ENCODE measurements at places on chromosomes 1 and 21.

- H3K36me3 ChIP-seq = no peaks in the 10 kb centered on the region
- no peak for DNase-seq
- H3K4me3 ChIP-seq = no peak overlapping the region
- H3K27ac ChIP-seq = no peak overlapping the region
Measured at GRCh38 chr1:181356505-181357340, 126.6 kb upstream of the CACNA1E start.

- no peaks in the 10 kb centered on the region for H3K36me3 ChIP-seq
- H3K4me3 ChIP-seq = peak overlapping the region; percentile 79
- H3K27me3 ChIP-seq = no peaks in the 10 kb centered on the region
- peaks cover 26% of the 10 kb centered on the region for H3K4me1 ChIP-seq
Measured at GRCh38 chr1:32241001-32241763, 5.8 kb upstream of the FAM167B start.

DNA sequence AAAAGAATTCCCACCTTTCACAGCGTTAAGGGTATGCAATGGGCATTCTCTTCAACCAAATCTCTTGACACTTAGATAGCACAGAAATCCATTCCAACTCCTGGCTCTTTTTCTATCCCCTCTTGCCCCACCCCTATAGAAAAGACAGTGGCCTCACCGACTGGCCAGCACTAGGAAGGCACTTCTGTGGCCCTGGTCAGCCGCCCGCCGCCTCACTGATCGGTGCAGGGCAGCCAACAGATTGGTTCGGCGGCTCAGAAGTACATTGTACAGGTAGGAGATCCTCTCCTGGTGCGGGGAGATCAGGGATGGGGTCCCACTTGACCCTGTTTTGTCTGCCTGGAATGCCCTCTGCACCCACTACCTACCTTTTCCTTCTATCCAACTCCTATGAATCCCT lies 9.3 kb downstream of the DCST2 start:
- DNase-seq = no peak
- no peak overlapping the region for H3K27ac ChIP-seq
- H3K4me1 ChIP-seq = no peaks in the 10 kb centered on the region
- H3K4me3 ChIP-seq = no peak overlapping the region

GRCh38 chr1:156574039-156574633 lies 1.8 kb upstream of the IQGAP3 start:
- no peaks in the 10 kb centered on the region for H3K4me1 ChIP-seq
- H3K36me3 ChIP-seq = no peaks in the 10 kb centered on the region
- no peak overlapping the region for H3K27ac ChIP-seq
- no peaks in the 10 kb centered on the region for H3K27me3 ChIP-seq

DNA sequence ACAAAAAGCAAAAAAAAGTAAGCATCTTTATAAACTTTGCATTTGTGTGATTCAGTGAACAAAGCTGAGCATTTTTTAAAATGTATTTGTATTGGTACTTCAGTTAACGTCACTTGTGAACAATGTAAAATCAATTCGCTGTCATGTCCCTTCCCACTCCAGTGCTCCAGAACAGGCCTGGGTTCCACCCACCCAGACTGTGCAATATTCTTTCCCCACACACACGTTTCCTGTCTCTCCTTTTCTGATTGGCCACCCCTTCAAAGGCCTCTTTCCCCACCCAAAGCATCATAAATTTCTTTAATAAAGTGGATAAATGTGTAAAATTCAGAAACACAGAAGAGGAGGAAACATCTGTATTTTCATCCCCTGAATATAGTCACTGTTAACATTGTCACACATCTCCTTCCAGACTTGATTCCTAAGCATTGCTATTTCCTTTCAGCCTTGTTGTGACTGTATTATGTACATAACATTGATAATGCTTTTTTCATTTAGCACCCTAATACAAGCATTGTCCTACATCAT lies 12.0 kb downstream of the CLEC20A start:
- no peaks in the 10 kb centered on the region for H3K36me3 ChIP-seq
- no peaks in the 10 kb centered on the region for H3K27me3 ChIP-seq
- H3K4me1 ChIP-seq = peaks cover 15% of the 10 kb centered on the region
- no peak overlapping the region for H3K4me3 ChIP-seq
- no peak overlapping the region for H3K27ac ChIP-seq

DNA sequence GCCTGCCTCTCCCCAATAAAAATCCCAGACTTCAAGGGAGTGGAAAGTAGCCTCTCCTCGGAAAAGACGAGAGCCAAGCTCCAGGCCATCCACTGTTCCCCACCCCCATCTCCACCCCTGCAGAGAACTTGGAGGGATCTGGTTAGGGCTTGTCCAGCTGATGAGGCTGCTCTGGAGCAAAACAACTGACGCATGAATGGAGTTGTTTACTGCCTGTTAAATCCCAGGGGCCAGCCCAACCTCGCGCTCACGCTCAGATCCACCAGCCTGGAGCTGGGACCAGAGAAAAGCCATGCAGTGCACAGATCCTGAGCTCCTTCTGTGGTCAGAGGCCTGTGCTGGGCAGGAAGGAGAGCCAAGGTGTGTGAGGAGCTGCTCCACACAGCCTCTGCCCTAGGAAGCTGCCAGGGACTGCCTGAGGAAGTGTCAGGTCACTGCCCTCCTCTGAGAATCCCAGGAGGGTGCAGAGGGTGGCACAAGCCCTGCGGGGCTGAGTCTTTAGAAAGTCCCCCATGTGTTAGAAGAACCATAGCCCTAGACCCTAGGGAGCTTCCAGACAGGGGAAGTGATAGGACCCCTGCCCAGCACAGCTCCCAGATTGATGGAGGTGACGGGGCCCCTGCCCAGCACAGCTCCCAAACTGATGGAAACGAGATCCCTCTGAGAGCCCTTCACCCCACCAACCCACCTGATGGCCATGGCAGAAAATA lies 109.0 kb upstream of the IPO9 start:
- H3K36me3 ChIP-seq = no peaks in the 10 kb centered on the region
- no peaks in the 10 kb centered on the region for H3K27me3 ChIP-seq
- no peak for DNase-seq
- H3K4me1 ChIP-seq = peaks cover 52% of the 10 kb centered on the region
- H3K27ac ChIP-seq = peak overlapping the region; percentile 70

GRCh38 chr1:101111461-101111860 lies 85.9 kb upstream of the DPH5 start:
- H3K27ac ChIP-seq = peak overlapping the region; percentile 24
- no peaks in the 10 kb centered on the region for H3K27me3 ChIP-seq

- DNase-seq = no peak
- no peaks in the 10 kb centered on the region for H3K36me3 ChIP-seq
- H3K27ac ChIP-seq = no peak overlapping the region
Measured at GRCh38 chr21:14121719-14122118, 89.0 kb downstream of the LIPI start.

GRCh38 chr1:105914403-105914802 lies 1142.1 kb upstream of the PRMT6 start:
- H3K36me3 ChIP-seq = no peaks in the 10 kb centered on the region
- H3K4me1 ChIP-seq = no peaks in the 10 kb centered on the region
- no peak overlapping the region for H3K4me3 ChIP-seq
- no peaks in the 10 kb centered on the region for H3K27me3 ChIP-seq
- DNase-seq = no peak

- DNase-seq = no peak
- H3K27me3 ChIP-seq = no peaks in the 10 kb centered on the region
- H3K27ac ChIP-seq = no peak overlapping the region
- H3K4me1 ChIP-seq = peaks cover 7% of the 10 kb centered on the region
- no peaks in the 10 kb centered on the region for H3K36me3 ChIP-seq
Measured at GRCh38 chr1:43484367-43484766, 30.6 kb upstream of the HYI start.

- no peaks in the 10 kb centered on the region for H3K36me3 ChIP-seq
- no peaks in the 10 kb centered on the region for H3K27me3 ChIP-seq
- no peak for DNase-seq
- peaks cover 7% of the 10 kb centered on the region for H3K4me1 ChIP-seq
Measured at GRCh38 chr1:236515443-236515958, 8.3 kb upstream of the LGALS8 start.

DNA sequence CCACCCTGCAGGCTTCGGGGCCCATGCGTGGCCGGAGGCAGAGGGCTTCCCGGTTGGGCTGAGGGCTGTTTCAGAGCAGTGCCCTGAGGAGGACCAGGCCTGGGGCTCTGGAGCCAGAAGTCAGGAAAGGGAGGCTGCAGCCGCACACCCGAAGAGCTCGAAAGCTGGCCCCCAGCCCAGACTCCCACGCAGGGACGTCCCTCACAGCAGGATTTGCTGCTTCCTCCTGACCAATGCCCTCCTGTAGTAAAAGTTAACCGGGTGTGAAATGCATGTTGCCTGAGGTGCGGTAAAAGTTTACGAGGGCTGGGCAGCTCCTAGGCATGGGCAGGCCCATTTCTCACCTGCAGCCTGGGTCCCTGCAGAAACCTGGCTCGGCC lies 101.5 kb upstream of the ARHGEF16 start:
- H3K4me3 ChIP-seq = no peak overlapping the region
- DNase-seq = no peak
- no peaks in the 10 kb centered on the region for H3K36me3 ChIP-seq

- H3K4me3 ChIP-seq = no peak overlapping the region
- no peak overlapping the region for H3K27ac ChIP-seq
- DNase-seq = no peak
Measured at GRCh38 chr1:6832531-6833188, 47.4 kb downstream of the CAMTA1 start.

DNA sequence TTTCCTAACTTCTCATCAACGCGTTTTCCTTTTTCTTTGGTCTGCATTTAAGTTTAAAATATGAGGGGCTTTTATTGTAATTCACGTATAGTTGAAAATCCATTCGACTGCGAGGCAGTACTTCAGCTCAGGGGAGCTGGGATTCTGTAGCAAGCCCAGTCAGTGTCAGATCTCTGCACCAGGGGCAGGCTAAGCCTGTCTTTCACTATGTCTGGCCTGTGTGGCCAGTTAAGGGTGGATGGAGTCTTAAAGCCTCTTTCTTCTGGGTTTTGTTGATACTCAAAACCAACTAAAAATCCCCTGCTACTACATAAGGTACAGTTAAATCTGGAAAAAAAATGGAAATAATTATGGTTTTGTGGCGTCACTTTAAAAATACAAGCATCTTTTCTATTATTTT lies 124.7 kb downstream of the TYW3 start:
- no peaks in the 10 kb centered on the region for H3K4me1 ChIP-seq
- no peaks in the 10 kb centered on the region for H3K27me3 ChIP-seq

- no peak for DNase-seq
- H3K27ac ChIP-seq = no peak overlapping the region
- peaks cover 4% of the 10 kb centered on the region for H3K4me1 ChIP-seq
- no peak overlapping the region for H3K4me3 ChIP-seq
- H3K36me3 ChIP-seq = no peaks in the 10 kb centered on the region
Measured at GRCh38 chr1:205127646-205128045, 5.9 kb upstream of the RBBP5 start.

GRCh38 chr1:53258216-53258615 lies 19.9 kb upstream of the MAGOH start:
- no peak overlapping the region for H3K4me3 ChIP-seq
- no peaks in the 10 kb centered on the region for H3K27me3 ChIP-seq
- H3K4me1 ChIP-seq = no peaks in the 10 kb centered on the region
- DNase-seq = no peak

DNA sequence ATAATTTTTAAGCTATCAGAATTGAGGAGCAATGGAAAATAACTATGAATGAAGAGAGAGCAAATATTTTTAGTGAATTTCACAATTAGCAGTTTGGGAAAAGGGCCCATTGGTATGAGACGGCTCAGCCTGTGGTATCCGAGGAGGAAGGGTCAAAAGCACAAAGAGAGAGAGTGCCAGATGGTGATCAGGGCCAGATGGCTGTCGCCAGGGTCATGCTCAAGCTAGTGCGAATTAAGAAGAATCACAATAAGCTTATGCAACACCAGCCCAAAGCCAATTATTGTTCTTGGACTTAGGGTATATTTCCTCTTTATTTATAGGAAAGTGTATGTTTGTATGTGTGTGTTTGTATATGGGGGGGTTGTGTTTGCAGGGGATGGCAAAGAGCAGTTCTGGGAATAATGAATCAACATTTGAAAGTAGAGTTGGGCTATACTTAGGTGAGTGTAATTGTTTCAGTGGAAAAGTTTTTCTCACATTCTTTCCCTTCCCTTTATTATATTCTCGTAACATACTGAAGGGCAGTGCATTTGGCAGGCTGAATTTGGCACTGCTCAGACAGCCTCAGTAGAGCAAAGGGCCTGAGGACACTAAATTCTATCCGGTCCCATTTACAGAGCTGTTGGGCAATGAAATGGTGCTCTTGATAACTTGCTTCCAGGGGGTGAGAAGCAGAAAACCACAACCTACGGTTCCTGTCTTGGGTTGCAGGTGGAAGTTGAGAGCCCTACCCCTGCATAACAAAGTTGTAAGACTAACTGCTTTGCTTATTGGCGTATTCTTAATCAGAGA lies 19.5 kb upstream of the DDR2 start:
- no peak overlapping the region for H3K4me3 ChIP-seq
- H3K27me3 ChIP-seq = no peaks in the 10 kb centered on the region
- no peak for DNase-seq
- no peaks in the 10 kb centered on the region for H3K4me1 ChIP-seq
- H3K36me3 ChIP-seq = no peaks in the 10 kb centered on the region
- H3K27ac ChIP-seq = peak overlapping the region; percentile 7

- H3K4me1 ChIP-seq = no peaks in the 10 kb centered on the region
- no peaks in the 10 kb centered on the region for H3K27me3 ChIP-seq
- no peak overlapping the region for H3K27ac ChIP-seq
- no peaks in the 10 kb centered on the region for H3K36me3 ChIP-seq
- no peak overlapping the region for H3K4me3 ChIP-seq
- no peak for DNase-seq
Measured at GRCh38 chr1:195278644-195279043, 1329.6 kb downstream of the KCNT2 start.

DNA sequence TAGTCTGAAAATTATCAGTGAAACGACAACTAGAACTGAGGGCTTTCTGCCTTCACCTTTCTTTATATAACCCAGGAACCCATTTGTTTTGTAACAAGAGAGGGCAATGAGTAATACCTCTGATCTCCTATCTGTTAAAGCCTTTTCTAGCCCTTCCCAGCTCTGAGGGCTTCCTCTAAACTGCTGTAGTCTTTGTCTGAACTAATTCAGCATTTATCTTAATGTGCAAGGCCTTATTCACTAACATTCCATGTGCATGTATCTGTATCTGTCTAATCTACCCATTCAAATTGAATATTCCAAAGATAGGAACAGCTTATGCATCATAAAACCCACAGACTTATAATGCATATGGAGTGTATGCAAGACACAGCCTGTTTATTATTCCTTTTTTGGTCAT lies 167.1 kb downstream of the LYPLAL1 start:
- H3K27ac ChIP-seq = no peak overlapping the region
- H3K27me3 ChIP-seq = no peaks in the 10 kb centered on the region
- no peaks in the 10 kb centered on the region for H3K4me1 ChIP-seq
- H3K4me3 ChIP-seq = no peak overlapping the region
- no peak for DNase-seq

DNA sequence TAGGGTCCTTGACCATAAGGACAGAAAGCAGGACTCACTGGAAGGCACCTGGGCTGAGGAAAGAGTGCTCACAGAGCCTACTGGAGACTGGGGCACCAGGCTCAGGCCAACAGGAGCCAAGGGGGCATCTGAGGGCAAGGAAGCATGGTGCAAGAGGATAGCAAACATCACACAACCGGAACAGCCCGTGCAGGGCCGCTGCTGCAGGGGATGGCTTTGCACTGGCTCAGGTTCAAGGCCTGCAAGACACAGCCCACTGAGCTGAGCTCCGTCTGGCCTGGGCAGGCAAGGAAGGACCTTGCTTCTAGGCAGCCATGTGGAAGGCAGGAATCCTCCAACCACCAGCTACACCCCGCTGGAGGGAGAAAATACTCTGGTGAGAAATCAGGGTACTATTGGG lies 59.8 kb upstream of the KIF26B start:
- peaks cover 9% of the 10 kb centered on the region for H3K4me1 ChIP-seq
- H3K27ac ChIP-seq = no peak overlapping the region
- DNase-seq = no peak
- H3K27me3 ChIP-seq = no peaks in the 10 kb centered on the region
- H3K36me3 ChIP-seq = no peaks in the 10 kb centered on the region

GRCh38 chr1:48858200-48858920 lies 81.7 kb upstream of the BEND5 start:
- no peak overlapping the region for H3K27ac ChIP-seq
- H3K4me1 ChIP-seq = no peaks in the 10 kb centered on the region
- no peak overlapping the region for H3K4me3 ChIP-seq

All from upper lobe of right lung (tissue), 1 donor.